ENCODE measurements at places on chromosomes 2 and 18.

GRCh38 chr18:245282-245847 is 22.5 kb downstream of the THOC1 start:
- no peaks in the 10 kb centered on the region for H3K27me3 ChIP-seq
- H3K27ac ChIP-seq = no peak overlapping the region
- H3K4me3 ChIP-seq = no peak overlapping the region
- no peak for DNase-seq
- H3K4me1 ChIP-seq = no peaks in the 10 kb centered on the region

- no peaks in the 10 kb centered on the region for H3K4me1 ChIP-seq
- no peak for DNase-seq
- peaks cover 26% of the 10 kb centered on the region for H3K27me3 ChIP-seq
- no peak overlapping the region for H3K4me3 ChIP-seq
- no peak overlapping the region for H3K27ac ChIP-seq
These were observed 213.0 kb downstream of the PIEZO2 start for GRCh38 chr18:10936176-10937053.

- no peak overlapping the region for H3K27ac ChIP-seq
- no peak overlapping the region for H3K4me3 ChIP-seq
- DNase-seq = no peak
- H3K36me3 ChIP-seq = no peaks in the 10 kb centered on the region
- H3K4me1 ChIP-seq = peaks cover 22% of the 10 kb centered on the region
- peaks cover 60% of the 10 kb centered on the region for H3K27me3 ChIP-seq
These were observed 5.3 kb upstream of the CRYBA2 start for GRCh38 chr2:218998414-218999002.

DNA sequence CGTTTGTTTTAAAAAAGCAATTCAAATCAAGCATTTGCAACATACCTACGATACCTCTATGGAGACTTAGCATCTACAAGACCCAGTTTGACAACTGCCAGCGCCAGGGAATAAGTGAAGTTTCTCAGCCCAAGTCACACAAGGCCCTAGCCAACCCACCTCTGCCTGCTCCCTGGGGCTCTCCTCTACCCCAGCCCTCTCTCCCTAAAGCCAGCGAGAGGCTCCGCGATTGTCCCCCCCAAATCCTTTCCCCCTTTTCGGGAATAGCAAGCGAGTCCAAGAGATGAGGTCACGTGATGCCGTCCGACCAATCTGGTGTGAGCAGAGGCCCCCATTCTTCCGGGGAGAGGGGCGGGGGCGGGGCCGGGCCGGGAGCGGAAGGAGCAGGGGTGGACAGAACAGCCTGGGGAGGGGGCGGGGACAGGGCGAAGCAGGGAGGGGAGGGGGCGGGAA is 102.2 kb upstream of the RAB6C start:
- H3K36me3 ChIP-seq = no peaks in the 10 kb centered on the region
- peak overlapping the region; percentile 72 for H3K4me3 ChIP-seq
- no peaks in the 10 kb centered on the region for H3K4me1 ChIP-seq
- DNase-seq = peak; percentile 95
- H3K27me3 ChIP-seq = no peaks in the 10 kb centered on the region

- no peak overlapping the region for H3K27ac ChIP-seq
- DNase-seq = no peak
- H3K4me3 ChIP-seq = no peak overlapping the region
- H3K27me3 ChIP-seq = no peaks in the 10 kb centered on the region
- H3K4me1 ChIP-seq = peaks cover 3% of the 10 kb centered on the region
These were observed 179.0 kb downstream of the KLHL29 start for GRCh38 chr2:23563673-23564614.

DNA sequence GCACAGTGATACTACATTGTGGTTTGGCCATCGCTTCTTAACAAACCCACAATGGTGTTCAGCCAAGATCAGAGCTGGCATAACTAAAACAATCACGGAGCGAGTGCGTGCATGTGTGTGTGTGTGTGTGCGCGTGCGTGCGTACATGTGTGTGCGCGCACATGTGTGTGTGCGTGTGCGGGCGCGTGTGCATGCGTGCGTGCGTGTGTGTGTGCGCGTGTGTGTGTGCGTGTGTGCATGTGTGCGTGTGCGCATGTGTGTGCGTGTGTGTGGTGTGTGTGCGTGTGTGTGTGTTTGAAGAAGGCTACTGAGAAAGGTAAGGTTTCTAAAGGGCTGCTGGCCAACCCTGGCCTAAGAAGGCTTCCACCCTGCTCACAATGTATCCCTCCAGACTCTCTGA is 582.4 kb downstream of the CMPK2 start:
- H3K36me3 ChIP-seq = no peaks in the 10 kb centered on the region
- no peak overlapping the region for H3K4me3 ChIP-seq
- no peaks in the 10 kb centered on the region for H3K4me1 ChIP-seq
- DNase-seq = no peak
- no peak overlapping the region for H3K27ac ChIP-seq

- no peaks in the 10 kb centered on the region for H3K4me1 ChIP-seq
- H3K4me3 ChIP-seq = no peak overlapping the region
- no peaks in the 10 kb centered on the region for H3K27me3 ChIP-seq
- H3K36me3 ChIP-seq = no peaks in the 10 kb centered on the region
These were observed 98.9 kb downstream of the MYT1L start for GRCh38 chr2:2232167-2232566.

DNA sequence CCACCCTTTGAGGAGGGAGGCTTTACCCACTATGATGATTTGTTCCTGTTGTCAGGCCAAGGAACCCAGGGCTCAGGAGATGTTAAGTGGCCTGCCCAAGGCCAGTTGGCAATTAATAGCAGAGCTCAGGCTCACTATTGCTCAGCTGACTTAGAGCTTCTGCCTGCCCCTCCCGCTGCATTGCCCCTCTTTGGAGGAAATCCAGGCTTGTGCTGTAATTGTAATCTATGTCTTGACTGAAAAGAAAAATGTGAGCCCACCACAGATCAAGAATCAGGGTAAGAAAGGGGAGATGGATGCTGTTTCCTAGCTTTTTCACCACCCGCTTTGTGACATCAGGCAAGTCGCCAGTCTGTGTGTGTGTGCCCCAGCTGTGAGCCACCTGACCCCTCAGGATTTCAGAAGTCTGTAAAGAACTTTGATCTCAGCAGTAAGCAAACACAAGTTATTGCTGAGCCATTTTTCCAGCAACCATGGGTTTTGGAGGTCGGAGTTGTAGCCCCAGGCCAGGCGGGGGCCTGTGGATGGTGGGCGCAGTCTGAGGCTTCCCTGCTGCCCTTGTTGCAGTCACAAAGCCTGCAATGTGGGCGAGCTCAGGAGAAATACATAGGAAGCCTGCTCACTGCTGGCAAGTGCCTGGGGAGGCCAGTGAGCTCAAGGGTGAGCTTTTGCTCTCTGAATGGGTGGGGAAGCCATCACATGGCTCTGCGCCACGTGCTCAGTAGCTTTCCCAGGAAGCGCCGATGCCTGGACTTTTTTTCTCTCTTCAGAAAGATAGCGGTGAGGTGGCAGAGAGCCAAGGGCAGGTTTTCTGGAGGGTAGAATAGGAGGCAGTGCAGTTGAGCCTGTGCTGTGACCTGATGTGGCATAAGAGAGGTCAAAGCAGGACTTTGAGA is 6.1 kb downstream of the CABLES1 start:
- H3K27ac ChIP-seq = no peak overlapping the region
- DNase-seq = no peak
- no peaks in the 10 kb centered on the region for H3K27me3 ChIP-seq
- no peaks in the 10 kb centered on the region for H3K36me3 ChIP-seq
- H3K4me3 ChIP-seq = no peak overlapping the region
- peaks cover 15% of the 10 kb centered on the region for H3K4me1 ChIP-seq
